Uterus (tissue), 4 donors: ENCODE measurements at places on chromosomes 16 and 17. TPM values are rescaled to one million over a fixed set of nuclear protein-coding genes. Genes with fewer than 3 reads are reported as not detected.

The SLC5A2 gene
- total RNA-seq = not detected

DNA sequence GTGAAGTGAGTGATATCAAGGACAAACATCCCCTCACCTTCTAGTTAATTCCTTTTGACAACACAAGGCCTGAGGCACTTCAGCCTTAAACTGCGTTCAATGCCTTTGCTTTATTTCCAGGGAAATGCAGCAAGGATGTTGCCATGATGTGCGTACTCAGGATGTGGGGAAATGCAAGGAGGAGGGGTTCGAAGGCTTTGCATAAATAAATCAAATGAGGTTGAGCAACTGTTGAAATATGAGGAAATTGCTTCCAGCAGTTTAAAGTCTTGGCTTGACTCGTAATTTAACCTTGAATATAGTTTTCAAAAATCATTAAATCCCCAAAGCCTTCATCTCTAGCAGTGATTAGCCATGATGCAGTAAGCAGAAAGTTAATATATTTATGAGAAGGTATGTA lies 81.8 kb upstream of the CCL2 start:
- no peak for DNase-seq

The TBC1D3D gene
- not detected for total RNA-seq

- no peak for DNase-seq
Measured at GRCh38 chr17:41813152-41813680, 412 bp downstream of the FKBP10 start.

- no peak for DNase-seq
Measured at GRCh38 chr17:50157891-50158290, 7.4 kb upstream of the PPP1R9B start.

DNA sequence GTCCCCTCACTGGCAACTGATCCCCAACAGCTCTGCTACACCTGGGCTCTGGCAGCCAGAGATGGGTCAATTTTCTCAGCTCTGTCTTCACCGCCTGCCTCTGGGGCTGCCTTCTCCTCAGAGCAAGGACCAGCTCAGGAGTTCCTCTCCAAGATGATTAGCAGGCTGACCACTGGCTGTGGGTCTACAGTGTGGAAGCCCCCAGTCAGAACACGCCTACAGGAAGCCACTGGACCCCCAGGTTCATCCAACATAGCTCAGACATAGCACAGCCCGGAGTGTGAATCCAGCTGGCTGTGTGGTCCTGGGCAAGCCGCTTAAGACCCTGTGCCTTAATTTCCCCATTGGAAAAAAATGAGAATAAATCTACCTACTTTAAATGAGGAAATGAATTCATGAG lies 4.9 kb downstream of the DOK4 start:
- no peak for DNase-seq

The HID1 gene
- total RNA-seq = 46.2 TPM

The IL17C gene
- not detected for total RNA-seq

DNA sequence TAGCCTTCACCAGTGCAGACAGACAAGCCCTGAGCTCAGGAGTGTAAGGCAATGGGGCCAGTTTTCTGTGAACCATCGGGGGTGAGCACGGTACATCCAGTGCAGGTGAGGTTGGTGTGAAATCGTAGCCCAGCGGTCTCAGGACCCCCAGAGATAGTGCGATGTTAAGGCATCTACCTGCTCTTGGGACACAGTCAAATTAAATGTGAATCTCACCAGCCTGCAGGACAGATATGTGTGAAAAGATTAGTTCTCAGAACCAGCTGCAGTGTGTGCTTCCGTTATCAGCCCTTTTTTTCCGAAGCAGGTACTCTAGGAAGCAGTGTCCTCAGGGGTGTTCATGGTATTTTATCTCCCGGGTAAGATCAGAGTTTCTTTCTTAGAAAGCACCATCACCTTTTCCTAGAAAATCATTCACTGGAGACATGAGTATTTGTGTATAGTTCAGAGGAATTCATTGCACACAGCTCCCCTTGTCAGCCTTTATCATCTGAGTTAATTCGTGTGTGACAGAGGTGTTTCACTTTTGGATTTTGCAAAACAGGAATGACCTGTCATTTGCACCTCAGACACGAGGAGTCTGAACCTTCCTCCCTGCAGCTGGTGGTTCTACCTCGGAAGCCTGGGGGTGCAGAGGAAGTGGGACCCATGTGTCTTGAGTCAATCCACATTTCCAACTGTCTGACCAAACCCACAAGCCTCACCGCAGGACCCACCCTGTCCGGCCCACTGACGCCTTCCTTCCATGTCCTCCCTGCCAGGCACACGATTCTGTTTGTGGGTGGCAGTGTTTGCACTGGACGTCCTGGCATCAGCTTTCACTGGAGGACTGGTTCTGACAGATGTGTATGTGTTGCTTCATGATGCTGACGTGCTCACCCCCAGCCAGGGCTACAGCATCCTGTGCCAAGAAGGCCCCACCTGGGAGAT lies 107.8 kb downstream of the CLEC16A start:
- DNase-seq = no peak

The RBFOX1 gene
- not detected for total RNA-seq

The KCNH4 gene
- 0.55 TPM for total RNA-seq

The PRAC2 gene
- not detected for total RNA-seq

The ABCA6 gene
- total RNA-seq = 49.9 TPM

DNA sequence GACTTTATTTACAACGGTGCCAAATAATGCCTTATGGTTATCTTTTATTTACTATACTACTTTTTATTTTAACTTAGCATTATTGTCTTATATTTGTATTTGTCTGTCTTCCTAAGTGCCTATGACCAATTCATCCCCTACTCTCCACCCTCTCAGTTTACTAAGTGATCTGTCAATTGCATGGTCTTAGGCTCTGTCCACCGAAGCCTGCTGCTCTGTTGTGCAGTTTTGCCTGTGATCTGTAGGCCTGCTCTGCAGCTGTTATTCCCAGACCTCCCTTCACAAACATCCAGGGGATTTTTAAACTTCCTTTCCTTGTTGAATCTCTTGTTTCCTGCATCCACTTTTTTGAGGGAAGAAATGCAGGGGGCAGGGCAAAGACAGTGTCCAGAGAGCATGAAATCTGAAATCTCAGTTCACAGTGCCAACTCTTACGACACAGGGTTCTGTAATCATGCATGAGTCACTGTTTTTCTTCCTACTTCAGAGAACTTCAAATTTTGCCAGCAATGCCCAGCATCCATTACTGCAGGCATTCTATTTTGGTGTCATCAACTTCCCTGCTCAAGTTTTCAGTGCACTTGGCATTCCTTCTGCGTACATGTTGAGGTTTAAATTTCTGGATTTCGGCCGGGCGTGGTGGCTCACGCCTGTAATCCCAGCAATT lies 11.4 kb downstream of the SLFN5 start:
- DNase-seq = peak; percentile 42

DNA sequence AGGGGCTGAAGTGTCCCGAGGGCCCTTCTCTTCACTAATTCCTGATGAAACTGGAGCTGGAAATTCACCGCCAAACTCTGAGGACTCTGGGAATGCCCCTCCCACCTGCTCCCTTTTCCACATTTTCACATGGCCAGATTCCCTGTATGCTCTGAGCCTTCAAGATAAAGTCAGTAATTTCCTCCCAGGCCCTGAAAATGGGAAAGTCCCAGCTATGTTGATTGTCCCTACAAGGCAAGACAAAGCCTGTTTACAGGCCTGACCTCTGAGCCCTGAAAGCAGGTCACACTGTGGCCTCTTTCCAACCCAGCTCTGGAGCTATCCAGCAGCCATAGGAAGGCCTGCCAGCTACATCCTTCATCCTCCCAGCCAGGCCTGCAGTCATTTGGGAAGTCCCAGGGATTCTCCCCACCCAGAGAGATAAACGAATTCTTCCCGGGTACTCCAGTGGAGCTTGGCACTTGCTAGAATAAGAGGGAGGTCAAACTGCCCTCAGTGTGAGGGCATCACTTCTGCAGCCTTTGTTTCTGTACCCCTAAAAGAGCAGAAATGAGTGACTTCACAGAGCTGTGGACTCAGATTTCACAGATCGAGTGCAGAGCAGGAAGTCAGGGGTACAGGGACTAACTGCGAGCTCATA lies 19.6 kb upstream of the CCL2 start:
- DNase-seq = peak; percentile 82

The NPIPB13 gene
- 38.5 TPM for total RNA-seq

DNA sequence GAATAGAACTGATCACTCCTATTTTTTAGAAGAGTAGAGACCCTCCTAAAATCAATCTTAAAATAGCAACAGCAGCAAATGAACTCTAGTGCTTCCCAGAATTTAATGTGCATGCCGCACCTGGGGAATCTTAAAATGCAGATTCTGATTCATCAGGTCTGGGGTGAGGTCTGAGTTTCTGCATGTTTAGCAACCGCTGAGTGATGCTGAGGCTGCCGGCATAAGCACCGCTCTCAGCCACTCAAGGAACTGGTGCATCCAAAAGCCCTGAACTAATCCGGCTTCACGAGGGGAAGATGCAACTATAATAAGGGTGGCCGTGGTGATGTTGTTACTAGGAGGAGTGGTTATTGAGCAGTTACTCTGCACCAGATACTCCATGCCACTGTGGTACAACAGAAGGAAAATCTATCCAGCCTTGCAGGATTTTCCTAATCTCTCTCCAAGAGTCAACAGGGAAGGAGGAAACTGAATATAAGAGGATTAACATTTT lies 19.7 kb downstream of the SDK2 start:
- DNase-seq = no peak

DNA sequence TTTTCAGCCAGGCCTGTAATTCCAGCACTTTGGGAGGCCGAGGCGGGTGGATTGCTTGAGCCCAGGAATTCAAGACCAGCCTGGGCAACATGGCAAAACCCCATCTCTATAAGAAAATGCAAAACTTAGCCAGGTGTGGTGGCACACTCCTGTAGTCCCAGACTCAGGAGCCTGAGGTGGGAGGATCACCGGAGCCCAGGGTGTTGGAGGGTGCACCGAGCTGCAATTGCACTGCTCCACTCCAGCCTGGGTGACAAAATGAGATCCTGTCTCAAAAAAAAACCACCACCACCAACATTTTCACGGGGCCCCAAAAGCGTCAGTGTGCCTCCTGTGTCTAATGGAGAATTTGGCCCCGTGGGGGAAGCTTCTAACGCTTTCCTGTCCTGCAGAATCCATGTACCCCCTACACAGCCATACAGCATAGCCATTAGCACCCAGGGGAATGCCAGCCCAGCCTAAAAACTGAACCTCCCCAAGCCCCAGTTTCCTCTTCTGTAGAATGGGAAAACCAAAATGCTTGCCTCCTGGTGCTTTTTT lies 22.2 kb upstream of the MAP3K14 start:
- no peak for DNase-seq

DNA sequence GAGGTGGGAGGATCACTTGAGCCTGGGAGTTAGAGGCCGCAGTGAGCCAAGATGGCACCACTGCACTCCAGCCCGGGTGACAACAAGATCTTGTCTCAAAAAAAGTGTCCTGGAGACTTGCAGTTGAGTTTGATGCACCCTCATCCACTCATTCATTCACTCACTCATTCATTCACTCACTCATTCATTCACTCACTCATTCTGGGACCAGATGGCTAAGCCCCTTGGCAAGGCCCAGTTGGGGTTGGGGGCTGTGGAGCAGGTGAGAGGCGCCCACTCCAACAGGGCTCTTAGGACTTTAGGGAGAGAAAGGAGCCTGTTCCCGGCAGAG lies 1.1 kb upstream of the AATK start:
- no peak for DNase-seq

GRCh38 chr16:89312194-89312593 lies 94.7 kb downstream of the ZNF778 start:
- DNase-seq = no peak

The CNTD1 gene
- not detected for total RNA-seq

DNA sequence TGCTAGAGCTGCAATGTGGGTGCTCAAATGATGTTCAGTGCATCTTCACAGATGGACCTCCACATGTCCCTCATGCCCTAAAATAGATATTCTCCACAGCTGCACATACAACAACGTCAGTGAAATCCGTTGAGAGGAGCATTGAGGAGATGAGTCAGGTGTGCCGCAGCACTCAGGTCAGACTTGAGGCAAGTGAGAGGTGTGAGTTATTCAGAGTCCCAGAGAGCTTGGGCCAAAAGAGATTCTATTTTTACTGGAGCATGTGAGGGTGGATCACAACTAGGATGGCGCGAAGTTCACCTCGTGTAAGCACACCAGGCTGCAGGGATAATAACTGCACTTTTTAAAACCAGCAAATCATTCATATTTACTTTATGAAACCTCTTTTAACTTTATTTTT lies 645.3 kb downstream of the MAF start:
- DNase-seq = no peak

DNA sequence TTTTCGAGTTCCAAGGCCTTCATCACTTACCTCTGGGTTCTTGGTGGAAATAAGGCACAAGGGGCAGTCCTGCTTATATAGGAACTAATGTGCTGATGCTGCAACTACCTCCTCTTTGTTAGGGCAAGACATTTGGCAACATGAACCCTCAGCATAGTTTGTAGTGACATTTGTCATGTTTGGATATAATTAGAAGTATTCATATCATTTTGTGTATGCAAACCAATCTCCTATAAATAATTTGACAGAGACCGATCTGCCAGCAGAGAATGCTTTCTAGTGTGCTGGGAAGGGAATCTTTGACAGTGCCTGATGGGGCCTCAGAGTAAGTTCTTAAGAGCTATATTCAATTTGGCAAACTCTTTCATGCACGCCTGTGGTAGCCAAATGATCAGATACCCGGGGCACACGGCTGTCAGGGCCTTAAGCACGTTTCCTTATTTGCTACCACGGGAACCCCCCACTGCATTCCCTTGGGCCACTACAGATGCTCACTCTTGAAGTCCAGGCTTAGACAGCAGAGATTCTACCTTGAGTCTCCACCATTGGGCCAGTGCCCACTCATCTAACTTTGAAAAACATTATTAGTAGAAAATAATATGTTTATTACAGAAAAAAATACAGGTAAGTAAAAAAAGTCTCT lies at the start of gene MYH8:
MYH8 (minus strand) TSS at position 51 of the 643 bp plus-strand sequence. CDS start 1,723 bp downstream, outside the sequence.
- no peak for DNase-seq

DNA sequence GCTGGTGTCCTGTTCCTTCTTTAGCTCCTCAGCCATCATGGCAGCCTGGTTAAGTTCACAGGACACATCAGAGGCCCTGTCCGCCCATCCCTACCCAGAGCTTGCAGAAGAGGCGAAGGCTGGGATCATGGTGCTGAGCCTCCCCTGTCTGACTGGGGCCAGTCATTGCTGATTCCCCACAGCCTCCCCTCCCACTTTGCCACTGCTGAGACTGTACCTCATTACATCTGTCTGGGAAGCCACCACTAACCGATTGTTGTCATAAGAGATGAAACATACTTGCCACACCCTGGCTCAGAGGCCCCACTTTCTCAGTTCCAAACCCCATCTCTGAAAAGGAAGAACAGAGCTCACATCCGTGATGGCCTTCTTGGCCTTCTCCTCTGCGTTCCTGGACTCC lies 66.2 kb downstream of the MYH13 start:
- no peak for DNase-seq

- peak; percentile 44 for DNase-seq
Measured at GRCh38 chr16:67236563-67237395, 9.8 kb downstream of the TMEM208 start.

- no peak for DNase-seq
Measured at GRCh38 chr17:34408439-34408838, 45.4 kb upstream of the CCL1 start.

The NUFIP2 gene
- total RNA-seq = 19.1 TPM

The CCDC102A gene
- total RNA-seq = 21.2 TPM

- DNase-seq = no peak
Measured at GRCh38 chr16:726438-727290, at the start of the genes CCDC78 and HAGHL. Gene CCDC78, minus strand, starts transcription at chr16:726443. Its CDS starts 76 bp downstream, at chr16:726367. Gene HAGHL, plus strand, starts transcription at chr16:727106. Its CDS starts 404 bp downstream, at chr16:727510.
